ENCODE measurements at places on chromosomes 7 and 10.

GRCh38 chr7:119228482-119228881 is 1004.0 kb downstream of the ANKRD7 start:
- no peak for DNase-seq

DNA sequence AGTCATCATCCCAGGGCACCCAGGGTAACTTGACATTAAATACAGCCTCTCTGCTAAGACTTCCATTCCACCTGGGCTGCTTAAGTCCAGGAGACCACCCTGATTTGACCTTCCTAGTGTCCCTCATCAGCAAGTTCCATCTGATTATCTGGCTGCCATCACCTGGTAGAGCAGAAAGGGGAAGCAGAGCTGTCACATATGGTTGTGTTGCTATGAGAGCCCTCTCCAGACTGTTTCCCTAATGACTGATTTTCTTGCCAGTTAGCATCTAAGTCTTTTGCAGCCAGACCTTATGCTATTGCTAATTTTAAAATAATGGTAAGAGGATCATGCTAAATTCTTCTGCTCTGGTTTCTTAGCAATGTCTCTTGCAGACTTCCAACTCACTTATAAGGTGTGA is 38.7 kb downstream of the KCNH2 start:
- DNase-seq: no peak

- DNase-seq: no peak
Measured at GRCh38 chr7:79790656-79791262, 337.3 kb upstream of the MAGI2 start.

DNA sequence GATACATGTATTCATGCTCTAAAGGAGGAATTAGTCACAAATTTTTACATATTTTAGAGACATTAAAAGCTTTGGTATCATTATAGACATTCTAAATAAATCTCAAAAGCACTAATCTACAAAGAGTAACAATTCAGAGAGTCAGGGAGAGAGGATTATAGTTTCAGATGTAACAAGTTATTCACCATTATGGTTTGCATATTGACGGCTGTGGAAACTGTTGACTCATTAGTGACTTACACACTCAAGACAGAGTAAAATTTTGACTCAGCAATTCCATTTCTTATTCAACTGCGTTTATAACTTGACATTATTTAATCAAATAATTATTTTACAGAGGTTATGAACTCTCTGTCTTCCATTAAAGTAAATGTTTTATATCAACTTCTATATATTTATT is 95.4 kb upstream of the SEMA3C start:
- no peak for DNase-seq

GRCh38 chr10:73991884-73992245 is 6.1 kb upstream of the VCL start:
- peak; percentile 32 for DNase-seq

DNA sequence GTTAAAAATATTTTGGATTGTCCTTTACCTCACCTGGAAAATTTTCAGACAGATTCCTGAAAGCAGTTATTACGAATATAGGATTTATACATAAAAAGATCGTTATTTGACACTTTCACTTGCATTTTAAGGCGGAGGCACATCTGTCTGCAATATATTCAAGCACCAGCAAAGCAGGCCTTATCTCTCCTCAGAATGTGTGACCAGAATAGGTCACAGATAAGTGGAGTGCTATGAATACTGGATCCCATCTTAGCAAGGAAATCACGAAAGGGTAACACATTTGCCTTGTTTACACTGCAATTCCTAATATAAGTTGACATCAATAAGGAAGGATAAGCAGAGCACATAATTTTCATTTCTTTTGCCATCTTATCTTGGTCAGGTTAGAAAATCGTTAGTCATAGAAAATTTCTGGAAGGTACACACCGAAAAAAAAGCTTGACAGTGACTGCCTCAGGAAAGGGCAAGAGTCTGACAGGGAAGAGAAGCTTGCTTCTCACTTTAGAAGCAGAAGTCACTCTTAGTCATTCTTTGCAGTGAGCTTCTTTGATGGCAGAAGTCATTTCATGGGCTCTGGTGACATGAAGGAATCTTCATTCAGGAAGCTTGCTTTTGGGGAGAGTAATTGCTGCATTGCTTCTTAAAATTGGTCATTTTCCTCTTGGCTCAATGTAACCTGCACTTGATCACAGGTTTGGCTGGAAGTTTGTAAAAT is 98.1 kb upstream of the STK17A start:
- DNase-seq: no peak

DNA sequence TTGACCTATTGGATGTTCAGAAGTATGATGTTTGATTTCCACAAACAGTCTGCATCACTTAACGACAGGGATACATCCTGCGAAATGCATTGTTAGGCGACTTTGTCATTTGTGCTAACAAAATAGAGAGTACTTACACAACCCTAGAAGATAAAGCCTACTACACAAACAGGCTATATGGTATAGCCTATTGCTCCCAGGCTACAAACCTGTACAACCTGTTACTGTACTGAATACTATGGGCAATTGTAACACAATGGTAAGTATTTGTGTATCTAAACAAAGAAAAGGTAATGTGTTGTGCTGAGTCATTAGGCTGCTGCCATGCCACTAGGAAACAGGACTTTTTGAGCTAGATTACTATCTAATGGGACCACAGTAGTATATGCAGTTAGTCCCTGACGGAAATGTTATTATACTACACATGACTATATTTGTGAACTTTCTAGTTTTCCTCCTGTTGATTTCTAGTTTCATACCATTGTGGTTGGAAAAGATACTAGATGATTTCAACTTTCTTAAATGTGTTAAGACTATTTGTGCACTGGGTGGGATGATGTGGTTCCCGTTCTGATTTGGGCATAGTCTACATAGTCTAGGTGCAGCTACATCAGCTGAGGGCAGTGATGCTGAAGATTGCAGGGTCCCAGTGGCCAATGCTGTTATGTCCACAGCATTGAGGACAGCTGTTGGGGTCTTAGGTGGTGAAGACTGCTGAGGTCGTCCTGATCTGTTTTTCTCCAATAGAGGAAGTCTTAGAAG is 161.7 kb downstream of the HTR7 start:
- no peak for DNase-seq

DNA sequence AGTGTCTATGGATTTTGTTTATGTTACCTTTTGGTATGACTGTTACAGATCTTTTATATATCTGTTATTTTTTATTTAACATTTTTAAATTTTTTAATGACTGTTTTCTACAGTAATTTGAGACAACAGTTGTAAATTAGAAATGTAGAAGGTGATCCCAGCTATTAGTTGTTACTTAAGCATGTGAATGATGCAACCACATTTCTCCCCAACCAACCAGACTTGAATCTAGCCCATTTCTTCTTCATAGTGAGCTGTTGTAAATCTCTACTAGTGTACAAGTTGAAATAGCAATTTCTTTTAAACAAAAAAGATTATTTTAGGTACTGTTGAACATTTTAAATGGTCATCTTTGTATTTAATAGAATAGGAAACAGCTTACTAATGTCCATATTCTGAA is 18.0 kb downstream of the TMEM106B start:
- DNase-seq: no peak

GRCh38 chr7:30548845-30549244 is 44.2 kb upstream of the GGCT start:
- no peak for DNase-seq

GRCh38 chr7:55563596-55564325 is 8.5 kb downstream of the VOPP1 start:
- no peak for DNase-seq

DNA sequence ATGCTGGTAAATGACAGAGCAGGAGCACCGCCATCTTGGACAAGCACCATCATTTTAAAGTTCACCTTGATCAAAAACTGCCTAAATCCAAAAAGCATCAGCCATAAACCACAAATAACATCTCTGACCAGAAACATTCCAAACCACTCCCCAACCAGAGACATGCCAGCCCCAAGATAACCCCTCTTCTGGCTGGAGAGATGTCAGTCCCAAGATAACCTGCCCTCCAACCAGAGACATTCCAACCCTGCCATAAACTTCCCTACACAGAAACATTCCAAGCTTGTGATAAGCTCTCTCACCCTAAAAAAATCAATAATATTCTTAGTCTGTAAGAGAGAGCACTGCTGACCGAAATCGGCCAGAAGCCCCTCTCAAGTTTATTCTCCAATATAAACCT is 659.3 kb downstream of the XPNPEP1 start:
- no peak for DNase-seq

DNA sequence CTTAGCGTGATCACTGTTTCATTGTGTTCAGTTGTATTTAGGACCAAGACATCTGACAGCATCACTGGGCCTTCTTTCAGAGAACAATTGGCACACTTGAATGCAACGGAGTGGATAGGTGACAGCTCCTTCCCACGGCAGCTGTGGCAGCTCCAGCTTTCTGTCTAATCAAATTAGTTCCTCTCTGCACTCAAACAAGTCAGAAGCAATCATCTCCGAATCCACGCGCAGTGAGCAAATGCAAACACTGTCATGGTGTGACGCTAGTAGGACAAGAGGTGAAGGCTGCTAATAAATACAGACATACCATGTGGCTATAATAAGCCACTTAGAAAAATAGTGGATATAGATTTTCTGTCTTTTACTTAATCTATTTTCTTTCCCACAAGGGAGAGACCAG is 542.4 kb downstream of the ACTR3B start:
- DNase-seq: no peak

DNA sequence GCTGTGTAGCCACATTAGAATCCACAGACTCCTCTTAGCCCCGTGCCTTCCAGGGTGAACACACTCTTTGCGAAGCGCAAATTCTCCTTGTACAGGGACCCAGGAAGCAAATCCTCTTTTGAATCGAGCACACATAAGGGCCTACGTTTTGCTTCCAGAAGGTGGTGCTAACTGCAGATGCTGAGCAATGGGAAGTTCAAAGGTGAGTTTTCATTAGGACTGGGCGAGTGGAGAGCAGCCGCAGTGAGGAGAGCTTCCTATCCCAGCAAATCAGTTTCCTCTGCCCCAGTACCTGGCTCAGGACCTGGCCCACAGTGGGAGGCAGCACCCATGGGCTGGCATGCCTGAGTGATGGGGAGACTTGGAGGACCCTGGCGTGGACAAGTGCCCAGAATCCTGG is 23.5 kb upstream of the GPR26 start:
- no peak for DNase-seq

GRCh38 chr10:17025444-17026295 is 103.9 kb downstream of the CUBN start:
- DNase-seq: peak; percentile 28

DNA sequence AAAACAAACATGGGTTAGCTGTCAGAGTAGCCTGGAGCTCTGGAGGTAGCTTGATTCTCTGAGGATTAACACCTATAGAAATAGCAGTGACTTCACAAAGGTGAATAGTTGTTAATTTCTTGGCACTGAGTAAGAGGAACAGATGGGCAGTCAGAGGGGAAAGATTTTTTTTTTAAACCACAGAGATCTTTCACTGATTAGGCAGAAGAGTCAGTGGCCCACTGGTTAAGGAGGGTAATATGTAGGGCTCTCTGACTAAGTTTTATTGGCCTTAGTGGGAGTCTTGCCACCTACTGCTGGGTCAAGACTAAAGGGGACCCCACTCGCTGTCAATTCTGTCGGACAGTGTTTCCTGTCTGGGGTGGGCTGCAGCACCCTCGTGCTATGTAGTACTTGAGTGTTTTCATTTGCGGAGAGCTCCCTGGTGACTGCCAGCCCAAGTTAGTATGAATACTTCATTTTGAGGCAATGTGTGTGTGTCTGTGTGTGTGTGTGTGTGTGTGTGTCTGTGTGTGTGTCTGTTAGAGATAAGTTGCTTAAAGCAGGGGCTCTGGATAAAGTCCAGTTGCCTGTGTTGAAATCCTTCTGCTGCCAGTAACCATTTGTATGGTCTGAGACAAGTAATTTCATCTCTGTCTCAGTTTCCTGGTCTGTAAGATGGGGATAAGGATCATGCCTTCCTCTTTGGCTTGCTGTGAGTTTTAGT is 145.2 kb downstream of the ARID5B start:
- DNase-seq: no peak

DNA sequence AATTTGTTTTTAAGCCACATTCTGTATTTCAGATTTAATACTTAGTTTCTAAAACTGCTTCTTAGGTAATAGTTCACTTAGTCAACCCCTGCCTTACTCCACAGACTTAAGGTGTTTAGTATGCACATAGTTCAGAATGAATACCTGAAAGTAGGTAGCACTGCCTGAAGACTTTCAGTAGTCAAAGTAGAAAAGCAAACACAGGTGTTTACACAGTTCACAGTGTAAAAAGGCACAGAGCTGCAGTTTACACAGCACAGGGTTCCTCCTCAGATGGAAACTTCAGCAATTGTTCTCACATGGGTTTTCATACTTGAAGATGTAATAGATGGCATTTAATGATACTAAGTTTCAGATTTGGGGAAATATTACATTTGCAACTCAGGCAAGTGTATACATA is 3.1 kb upstream of the PKD1L1 start:
- DNase-seq: no peak

DNA sequence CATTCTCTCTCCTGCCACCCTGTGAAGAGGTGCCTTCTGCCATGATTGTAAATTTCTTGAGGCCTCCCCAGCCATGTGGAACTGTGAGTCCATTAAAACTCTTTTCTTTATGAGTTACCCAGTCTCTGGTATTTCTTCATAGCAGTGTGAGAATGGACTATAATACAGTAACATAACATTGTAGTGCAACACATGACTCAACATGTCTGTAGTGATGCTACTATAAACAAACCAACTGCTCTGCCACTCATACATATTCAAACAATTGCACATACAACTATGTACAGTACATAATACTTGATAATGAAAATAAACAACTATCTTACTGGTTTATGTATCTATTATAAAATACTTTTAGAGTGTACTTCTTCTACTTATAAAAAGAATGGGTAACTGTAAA is 7.1 kb downstream of the ATOH7 start:
- no peak for DNase-seq

GRCh38 chr7:95045236-95045923 is 138.0 kb downstream of the PPP1R9A start:
- DNase-seq: no peak

GRCh38 chr7:142111499-142111898 is at the start of gene MGAM2:
Gene MGAM2, plus strand, starts transcription at chr7:142111718. Its CDS starts 5,156 bp downstream, at chr7:142116874.
- no peak for DNase-seq

DNA sequence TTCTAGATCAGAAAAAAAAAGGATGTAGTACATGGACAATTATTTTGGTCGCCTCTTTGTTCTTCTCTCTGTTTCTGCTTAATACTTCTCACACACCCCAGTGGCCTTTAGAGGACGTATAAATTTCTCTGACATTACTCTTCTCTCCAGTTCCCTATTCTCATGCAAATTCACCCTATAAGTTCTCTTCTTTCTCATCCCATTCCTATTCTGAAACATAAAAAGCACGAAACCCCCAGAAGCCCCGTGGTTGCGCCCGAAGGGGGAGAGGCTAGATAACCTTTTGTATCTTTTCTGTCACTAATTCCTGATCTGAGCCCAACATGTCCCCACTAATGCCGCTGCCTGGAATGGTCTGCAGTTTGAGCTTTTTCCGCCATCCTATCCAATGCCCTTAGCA is 136.9 kb downstream of the SKIDA1 start:
- DNase-seq: no peak

All from stimulated activated CD8-positive, alpha-beta memory T cell treated with anti-CD3 and anti-CD28 coated beads, Interleukin-4, amount 100 ng/mL, for 1 hour (primary cell).